ENCODE measurements at places on chromosomes 3 and 15.

DNA sequence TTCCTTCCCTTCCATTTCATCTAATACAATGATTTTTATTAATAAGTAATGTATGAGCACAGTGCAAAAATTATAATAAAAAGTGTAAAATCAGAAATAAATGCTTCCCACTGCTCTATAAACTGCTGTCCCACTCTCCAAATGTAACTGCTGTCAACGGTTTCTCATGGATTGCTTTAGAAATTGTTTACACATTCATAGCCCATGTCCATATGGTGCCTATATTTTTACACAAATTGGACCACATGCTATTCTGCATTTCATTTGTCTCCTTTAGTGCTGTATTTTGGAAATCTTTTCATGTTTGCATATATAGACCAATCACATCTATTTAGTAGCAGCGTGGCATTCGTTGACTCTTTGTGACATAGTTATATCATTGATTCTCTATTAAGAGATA lies 164.7 kb upstream of the SLCO3A1 start:
- ATAC-seq = no peak

- ATAC-seq = peak; percentile 26
Observed at GRCh38 chr3:4898454-4899313, 80.6 kb upstream of the BHLHE40 start.

- no peak for ATAC-seq
Observed at GRCh38 chr3:123111640-123112039, 44.8 kb downstream of the PDIA5 start.

GRCh38 chr15:52334491-52335160 lies 39.0 kb upstream of the MYO5C start:
- ATAC-seq = no peak

DNA sequence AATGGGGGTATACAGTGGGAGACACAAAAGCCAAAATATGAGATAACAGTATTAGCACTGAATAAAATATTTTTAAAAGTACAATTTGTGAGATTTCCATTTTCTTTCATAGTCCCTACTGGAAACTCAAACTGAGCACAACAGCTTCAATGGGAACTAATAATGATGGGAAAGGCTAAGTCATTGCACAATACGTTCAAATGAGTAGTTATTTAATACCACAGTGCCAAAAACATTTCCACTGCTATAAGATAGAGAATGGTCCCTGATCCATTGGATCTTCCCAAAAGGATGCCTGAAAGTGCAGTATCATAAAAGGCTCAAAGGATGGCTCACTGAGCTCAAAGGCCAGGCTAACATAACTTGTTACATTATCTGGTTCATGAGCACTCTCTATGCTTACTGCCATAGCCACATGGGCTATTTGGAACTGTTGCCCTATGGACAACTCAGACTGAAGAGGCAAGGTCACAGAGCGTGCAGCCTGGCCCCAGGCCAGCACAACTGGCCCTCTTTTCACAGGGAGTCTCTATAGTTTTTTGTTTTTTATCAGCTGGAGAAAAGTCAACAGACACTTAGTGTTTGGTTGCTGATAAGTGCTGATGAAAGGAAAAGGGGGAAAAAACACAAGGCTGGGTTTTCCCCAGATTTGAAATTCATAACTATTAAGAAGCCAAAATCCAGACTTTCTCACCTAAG lies 54.1 kb upstream of the PPIB start:
- ATAC-seq = peak; percentile 18

- peak; percentile 10 for ATAC-seq
Observed at GRCh38 chr15:36428102-36428845, 151.2 kb upstream of the CDIN1 start.

- ATAC-seq = no peak
Observed at GRCh38 chr3:133408961-133409360, 9.1 kb downstream of the BFSP2 start.

- peak; percentile 93 for ATAC-seq
Observed at GRCh38 chr3:172244011-172244410, 204.2 kb downstream of the GHSR start.

DNA sequence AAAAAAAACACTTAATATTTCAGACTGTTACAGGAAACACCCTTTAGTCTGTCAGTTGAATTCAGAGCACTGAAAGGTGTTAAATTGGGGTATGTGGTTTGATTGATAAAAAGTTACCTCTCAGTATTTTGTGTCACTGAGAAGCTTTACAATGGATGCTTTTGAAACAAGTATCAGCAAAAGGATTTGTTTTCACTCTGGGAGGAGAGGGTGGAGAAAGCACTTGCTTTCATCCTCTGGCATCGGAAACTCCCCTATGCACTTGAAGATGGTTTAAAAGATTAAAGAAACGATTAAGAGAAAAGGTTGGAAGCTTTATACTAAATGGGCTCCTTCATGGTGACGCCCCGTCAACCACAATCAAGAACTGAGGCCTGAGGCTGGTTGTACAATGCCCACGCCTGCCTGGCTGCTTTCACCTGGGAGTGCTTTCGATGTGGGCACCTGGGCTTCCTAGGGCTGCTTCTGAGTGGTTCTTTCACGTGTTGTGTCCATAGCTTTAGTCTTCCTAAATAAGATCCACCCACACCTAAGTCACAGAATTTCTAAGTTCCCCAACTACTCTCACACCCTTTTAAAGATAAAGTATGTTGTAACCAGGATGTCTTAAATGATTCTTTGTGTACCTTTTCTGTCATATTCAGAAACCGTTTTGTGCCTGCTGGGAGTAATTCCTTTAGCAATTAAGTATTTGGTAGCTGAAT lies 17.9 kb downstream of the TMEM43 start:
- no peak for ATAC-seq

- ATAC-seq = no peak
Observed at GRCh38 chr15:37071134-37071533, 29.2 kb downstream of the MEIS2 start.

GRCh38 chr3:86774082-86774691 lies 216.8 kb downstream of the VGLL3 start:
- ATAC-seq = no peak

- ATAC-seq = peak; percentile 36
Observed at GRCh38 chr3:156617145-156617544, 57.2 kb upstream of the TIPARP start.

- no peak for ATAC-seq
Observed at GRCh38 chr3:186239321-186239720, 122.7 kb downstream of the DGKG start.

- ATAC-seq = no peak
Observed at GRCh38 chr3:132326251-132326650, 9.0 kb downstream of the ACP3 start.

DNA sequence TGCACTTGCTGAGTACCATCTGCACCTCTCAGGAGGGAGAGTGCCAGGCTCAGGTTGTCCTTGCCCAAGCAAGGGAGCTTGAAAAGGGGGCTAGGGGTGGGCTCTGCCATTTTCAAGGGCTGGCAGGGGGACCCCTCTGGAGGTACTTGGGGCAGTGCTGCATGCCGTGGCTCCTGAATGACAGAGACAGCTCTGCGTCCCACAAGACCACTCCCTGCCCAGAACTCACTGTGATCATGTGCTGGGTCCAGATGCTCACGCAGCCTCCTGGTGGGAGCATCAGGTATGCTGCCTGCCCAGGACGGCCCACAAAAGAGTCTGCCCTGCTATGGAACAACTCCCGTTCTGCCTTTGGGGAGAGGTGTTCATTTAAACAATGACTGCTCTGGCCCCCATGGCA lies 165.2 kb downstream of the GOLGA6L4 start:
- ATAC-seq = no peak

DNA sequence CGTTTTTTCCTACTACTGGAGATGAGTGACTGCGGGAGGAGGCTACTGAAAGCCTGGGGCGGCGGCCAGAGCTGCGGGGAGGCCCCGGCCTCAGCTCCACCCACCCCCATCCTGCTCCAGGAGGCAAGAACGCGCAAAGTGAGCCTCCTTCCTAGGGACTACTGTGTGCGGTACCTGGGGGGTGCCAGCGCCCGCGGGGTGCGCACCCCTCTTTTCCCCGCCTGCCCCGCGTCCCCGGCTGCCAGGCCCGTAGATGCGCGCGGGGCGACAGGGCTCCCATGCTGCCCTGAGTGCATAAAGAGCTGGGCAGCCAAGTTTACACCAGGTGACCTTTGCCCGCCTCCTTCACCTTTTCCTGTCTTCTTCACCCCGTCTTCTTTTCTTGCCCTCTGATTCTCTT lies 2.5 kb upstream of the USF3 start:
- no peak for ATAC-seq

DNA sequence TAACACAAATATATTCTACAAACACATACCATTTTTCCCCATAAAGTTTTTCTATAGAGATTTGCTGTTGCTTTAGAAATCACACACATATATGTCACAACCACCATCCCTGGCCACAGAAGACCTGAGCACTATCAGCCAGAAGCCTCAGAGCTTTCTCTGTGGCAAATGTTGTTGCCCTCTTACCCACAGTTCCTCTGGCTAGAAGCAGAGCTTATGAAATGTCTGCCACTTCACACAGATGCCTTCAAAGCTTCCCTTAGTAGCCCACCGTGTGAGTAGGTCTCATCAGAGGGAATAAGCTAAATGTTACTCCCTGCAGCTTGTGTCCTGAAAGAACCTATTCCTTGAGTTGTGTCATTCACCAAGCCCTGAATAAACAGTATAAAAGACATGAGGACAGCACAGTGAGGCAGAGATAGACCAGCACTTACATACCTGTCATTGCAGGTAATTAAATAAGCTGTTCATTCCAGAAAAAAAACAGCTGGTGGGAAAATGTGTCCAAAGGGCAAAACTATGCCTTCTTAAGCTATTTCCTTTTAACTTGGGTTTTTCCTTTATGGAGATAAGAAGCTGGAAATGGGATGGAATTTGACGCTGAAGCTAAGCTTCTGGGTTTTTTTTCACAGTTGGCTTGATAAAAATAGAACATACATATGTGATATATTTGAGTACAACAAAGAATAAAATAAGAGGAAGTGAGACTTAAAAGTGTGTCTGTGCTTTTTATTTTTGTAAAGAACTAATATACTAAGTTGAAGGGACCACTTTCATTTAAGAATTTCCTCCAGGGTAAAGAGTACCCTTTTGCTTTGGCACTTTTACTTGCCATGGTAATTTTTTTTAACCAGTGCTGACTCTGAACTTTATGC lies 391.4 kb downstream of the KCNH8 start:
- peak; percentile 18 for ATAC-seq

DNA sequence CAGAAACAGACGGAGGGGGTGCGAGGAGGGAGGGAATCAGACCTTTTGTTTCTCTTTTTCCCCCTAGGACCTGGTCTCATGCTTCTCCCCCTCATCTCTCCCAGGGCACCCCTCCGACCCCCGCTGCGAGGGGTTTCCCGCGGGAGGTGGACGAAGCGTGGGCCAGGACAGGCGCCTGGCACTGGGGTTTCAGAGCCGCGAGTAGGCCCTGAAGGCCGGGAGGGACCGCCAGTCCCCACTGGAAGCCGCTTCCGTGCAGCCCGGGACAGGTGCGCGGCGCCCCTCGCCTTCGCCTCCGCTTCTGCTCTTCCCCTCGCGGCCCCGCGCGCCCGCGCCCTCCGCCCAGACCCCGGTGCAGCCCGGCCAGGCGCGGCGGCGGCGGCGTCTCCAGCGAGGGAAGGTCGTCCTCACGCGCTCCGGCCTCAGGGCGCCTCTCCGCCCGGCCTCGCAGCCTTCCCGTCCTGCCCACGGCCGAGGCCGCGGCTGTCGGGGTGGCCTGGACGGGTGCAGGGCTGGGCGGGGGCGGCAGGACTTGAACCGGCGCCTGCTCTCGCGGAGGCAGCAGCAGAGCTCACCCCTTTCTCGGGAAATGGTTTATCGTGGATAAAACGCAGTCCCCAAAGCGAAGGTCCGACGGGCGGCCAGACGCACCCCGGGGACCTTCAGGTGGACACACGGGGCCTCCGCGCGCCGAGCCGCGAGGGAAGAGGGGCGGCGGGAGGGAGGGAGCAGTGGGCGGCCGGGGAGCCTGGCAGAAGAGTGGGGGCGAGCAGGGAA lies 31.5 kb upstream of the ADAMTS17 start:
- ATAC-seq = peak; percentile 67

GRCh38 chr3:69304396-69304795 lies 81.5 kb downstream of the FRMD4B start:
- ATAC-seq = no peak

DNA sequence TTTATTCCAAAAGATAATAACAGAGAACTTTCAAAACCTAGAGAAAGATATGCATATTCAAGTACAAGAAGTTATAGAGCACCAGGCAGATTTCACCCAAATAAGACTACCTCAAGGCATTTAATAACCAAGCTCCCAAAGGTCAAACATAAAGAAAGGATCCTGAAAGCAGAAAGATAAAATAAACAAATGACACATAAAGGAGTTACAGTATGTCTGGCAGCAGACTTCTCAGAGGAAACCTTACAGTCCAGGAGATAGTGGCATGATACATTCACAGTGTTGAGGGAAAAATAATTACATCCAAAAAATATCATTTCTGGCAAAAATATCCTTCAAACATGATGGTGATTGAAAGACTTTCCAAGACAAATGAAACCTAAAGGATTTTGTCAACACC lies 185.8 kb upstream of the POU1F1 start:
- ATAC-seq = no peak

GRCh38 chr3:64271631-64272030 lies 46.4 kb upstream of the PRICKLE2 start:
- no peak for ATAC-seq

GRCh38 chr3:15682561-15683185 lies 81.1 kb downstream of the BTD start:
- no peak for ATAC-seq

GRCh38 chr3:145820170-145820569 lies 340.8 kb downstream of the PLOD2 start:
- ATAC-seq = no peak

DNA sequence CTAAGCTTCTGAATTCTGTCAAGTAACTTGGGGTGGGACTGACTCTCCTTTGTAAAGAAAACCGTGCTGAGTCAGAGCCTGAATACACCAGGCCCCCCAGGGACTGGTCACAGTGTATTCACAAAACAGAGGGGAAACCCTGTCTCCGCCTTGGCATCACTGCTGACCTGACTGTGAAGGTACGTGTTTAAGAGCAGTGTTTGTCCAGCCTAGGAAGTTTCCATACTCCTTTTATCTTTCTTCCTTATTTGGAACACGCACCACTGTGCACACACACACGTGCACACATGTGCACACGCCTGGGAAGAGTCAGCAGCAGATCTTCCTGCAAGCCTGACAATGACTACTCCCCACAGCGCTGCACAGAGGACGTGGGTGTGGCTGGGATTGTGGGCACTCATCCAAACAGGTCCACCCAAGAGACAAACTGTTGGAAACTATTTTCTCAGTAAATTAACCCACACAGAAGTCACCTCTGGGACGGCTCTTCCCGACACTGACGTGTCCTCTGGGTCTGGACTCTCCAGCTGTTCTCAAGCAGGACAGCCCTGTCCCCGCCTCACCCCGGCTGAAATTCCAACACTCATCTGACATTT lies 87.7 kb downstream of the ATP10A start:
- ATAC-seq = peak; percentile 70

- no peak for ATAC-seq
Observed at GRCh38 chr15:33926260-33926659, 42.0 kb upstream of the CHRM5 start.

GRCh38 chr3:197791892-197792647 lies 1.0 kb downstream of the LRCH3 start:
- peak; percentile 30 for ATAC-seq

Measured in esophagus mucosa (tissue), 1 donor.